ENCODE measurements at places on chromosomes 2 and 18. TPM values are rescaled to one million over a fixed set of nuclear protein-coding genes. Genes with fewer than 3 reads are reported as not detected.

The GPR155 gene
- total RNA-seq = 2.3 TPM

The AQP12A gene
- not detected for total RNA-seq

The GKN1 gene
- total RNA-seq = 0.32 TPM

The CERS6 gene
- total RNA-seq = 9.0 TPM

The RASGRP3 gene
- 12.1 TPM for total RNA-seq

The GREB1 gene
- under 0.01 TPM for total RNA-seq

The SRBD1 gene
- 19.6 TPM for total RNA-seq

The HOXD13 gene
- not detected for total RNA-seq

The ATP6V1C2 gene
- under 0.01 TPM for total RNA-seq

The ZNF397 gene
- 8.2 TPM for total RNA-seq

The DPP4 gene
- total RNA-seq = 130 TPM

The CBLN2 gene
- total RNA-seq = 1.7 TPM

The FNDC4 gene
- total RNA-seq = 8.6 TPM

The KIF1A gene
- total RNA-seq = not detected

The RIF1 gene
- 51.0 TPM for total RNA-seq
